Frontal cortex (tissue), 4 donors: ENCODE measurements at places on chromosomes 4 and X. TPM values are rescaled to one million over a fixed set of nuclear protein-coding genes. Genes with fewer than 3 reads are reported as not detected.

DNA sequence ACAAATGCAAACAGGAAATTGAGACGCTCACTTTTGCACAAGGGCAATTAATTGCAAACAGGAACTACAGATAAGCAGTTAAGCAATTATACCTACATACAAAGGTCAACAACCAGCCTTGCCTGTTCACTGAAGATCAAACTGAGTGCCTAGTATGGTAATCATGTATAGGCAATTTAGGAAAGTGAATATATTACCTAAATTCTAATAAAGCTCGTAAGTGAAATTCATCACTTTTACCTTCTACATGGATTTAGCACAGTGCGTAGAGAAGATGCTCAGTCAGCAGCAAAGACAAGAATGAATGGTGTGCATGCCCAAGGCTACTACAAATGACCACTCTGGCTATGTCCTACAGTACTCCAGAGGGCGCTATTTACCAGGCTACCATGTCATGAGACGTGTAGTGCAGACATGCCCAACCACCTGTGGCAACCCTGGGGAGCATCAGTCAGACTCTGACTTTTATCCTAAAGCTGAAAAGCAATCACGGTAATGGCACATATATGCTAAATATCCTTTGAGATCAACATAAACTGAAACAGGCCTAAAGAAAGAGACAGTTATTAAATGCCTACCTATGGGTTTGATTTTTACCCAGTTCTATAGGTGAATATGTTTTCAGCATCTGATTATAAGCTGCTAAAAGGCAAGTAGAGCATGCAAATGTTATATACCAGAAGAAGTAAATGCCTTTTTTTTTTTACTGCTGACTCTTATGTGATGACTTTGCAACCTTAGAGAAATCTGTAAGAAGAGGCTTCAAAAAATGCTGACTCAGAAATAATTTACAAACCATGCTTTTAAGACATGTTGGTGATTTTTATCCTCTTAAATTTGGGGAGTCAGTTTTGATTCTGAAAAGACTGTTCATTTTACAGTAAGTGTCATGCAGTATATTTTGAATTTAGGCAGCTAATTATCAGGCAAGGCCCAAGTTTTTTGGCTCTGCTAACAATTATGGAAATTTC, 178.0 kb downstream of the PPP3CA start:
- DNase-seq, result no peak

DNA sequence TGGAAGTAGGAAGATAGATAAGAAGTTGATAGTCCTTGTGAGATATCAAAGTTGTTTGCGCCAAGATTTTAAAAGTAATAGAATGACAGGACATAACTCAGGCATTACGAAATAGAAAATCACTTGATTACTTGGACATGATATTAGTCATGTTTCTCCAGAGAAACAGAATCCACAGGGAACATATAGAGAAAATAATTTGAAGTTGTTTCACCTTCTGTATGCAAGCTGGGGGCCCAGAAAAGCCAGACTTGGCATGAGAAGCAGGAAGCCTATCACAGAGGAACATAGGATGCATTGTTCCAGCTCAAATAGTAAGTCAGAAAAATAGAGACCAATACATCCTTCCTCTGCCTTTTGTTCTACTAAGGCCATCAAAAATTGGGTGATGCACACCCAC, 715.9 kb downstream of the TECRL start:
- DNase-seq, result no peak

DNA sequence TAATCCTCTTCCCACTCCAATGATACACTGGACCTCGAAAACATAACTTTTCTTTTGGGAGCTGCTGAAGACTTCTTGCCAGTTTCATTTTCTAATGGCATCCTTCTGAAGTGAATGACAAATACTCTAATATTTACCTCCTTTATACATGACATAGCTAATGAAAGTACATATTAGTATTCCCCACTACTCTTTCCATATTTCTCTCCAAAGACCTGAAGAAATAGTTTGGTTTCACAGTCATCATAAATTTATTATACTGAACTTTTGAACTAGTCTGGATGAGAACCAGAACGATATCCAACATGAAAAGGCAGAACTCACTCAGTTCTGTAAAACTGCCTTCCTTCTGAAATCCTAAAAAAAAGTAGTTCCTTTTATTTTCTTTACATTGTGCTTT, 139.1 kb downstream of the GPC3 start:
- DNase-seq, result no peak

CXorf65 gene
- not detected for total RNA-seq

STATH gene
- not detected for total RNA-seq

DNA sequence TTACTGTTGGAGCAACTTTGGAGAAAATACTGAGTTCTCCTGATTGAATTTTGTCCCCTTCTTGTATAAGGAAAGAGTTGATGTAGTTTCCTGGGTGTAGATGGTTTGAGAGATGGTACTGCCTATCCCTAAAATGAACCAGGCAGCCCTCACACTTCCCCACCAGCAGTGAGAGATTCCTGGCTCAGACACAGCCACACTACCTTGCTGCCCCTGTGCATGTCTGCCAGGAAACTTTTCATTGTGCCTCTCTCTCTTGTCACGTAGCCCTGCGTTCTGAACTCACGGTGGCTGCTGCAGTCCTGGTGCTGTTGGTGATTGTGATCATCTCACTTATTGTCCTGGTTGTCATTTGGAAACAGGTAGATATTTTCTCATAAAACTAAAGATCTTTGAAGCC, 45.2 kb downstream of the PDGFRA start:
- DNase-seq, result no peak

GRCh38 chr4:119116021-119116420, 19.6 kb upstream of the MYOZ2 start:
- DNase-seq, result no peak

ITGB1BP2 gene
- total RNA-seq, result 0.41 TPM

DNA sequence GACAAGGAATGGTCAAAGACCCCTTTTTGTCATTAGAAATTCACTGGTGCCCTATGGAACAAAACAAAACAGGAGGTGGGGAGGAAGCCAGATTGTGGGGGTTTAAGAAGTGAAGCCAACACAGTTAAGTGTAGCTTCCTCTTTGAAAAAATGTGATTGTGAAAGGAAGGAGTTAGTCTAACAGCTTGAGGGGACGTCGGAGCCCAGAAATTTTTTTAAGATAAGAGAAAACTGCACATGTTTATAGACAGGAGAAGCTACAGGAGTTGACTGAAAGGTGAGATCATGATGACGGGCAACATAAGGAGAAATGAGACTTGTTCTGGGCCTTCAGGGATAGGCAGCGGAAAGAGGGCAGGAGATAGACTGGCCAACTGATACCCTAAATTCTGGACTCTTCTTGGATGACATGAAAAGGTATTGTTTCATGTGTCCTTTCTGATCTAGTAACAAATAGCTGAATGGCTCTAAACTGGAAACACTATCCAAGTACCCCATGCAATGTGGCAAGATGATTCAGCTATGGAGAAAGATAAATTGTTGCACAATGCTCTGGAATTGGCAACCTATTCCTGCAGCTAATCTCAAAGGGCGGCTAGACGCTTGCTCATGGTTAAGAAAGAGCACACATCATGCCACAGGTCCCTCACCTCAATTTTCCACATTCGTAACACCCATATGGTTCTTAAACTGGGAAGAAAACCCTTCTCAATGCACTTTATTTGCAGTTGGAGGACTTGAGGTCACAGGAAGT, 3.7 kb upstream of the HDAC8 start:
- no peak for DNase-seq

GRCh38 chr4:189656641-189657040, 284.0 kb upstream of the FRG1 start:
- no peak for DNase-seq

TREX2 gene
- 2.9 TPM for total RNA-seq

DNA sequence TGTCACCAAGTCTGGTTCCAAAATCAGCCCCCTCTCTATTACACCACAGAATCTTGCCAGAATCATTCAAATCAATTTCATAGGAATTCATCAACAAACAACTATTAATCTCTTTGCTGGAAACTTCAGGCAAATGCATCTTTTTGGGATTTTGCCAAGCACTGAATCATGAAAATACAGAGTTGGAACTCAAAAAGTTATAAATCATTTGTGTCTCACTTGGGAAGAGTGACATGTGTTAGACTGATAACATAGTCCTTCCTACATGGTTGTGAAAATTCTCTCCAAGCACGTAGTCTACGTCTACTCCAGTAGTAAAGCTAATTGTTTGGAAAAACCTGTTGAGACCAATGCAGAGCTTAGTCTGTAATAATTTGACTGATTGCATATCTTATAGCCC, 19.0 kb downstream of the CXCL8 start:
- no peak for DNase-seq

CXorf49B gene
- not detected for total RNA-seq

GRCh38 chr4:161892951-161893350, 270.8 kb downstream of the FSTL5 start:
- no peak for DNase-seq
